ENCODE measurements at places on chromosomes 16 and 17.

GRCh38 chr17:15154618-15155017, 110.5 kb downstream of the PMP22 start:
- no peak for DNase-seq

- DNase-seq: no peak
These were observed 75.0 kb downstream of the RAP1GAP2 start for GRCh38 chr17:2871205-2871604.

- no peak for DNase-seq
These were observed 8.3 kb downstream of the MT2A start for GRCh38 chr16:56616608-56617211.

DNA sequence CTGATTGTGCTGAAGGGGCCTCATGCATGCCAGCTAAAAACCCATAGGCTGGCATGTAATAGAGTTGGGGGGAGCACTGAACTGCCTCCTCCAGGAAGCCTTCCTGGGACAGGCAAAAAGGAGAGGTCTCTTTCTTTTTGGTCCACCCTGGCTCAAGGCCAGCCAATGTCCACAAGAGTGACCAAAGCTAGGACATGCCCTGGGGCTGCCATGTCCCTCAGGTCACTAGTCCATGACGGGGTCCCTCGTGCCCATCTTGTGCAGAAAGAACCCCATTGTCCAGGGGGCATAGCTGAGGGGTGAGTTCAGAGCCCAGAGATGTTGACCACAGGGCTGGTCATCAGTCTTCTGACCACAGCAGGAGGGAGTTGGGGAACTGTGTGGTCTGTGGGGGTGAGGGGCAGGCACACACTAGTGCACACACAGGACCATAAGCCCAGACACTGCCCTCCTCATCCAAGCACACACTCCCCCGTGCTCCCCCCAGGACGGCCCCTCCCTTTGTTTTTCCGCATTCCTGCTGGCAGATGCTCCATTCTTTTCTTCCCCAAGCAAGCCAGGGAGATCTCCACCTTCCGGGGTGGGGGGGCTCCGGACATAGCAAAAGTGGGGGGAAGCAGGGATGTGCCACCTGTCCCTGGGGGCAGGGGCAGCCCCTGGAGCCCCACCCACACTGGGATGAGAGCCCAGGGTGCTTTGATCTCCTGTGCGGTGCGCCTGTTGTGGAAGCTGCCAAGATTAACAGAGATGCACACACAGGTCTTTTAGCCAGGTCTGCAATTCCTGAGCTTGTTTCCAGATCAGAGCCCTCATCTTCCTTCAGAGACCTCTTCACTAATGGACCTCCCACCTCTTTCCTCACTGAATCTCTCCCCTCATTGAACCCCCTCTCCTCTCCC, 25.2 kb upstream of the PHB1 start:
- DNase-seq: no peak

- DNase-seq: no peak
These were observed 1.4 kb upstream of the PRPSAP2 start for GRCh38 chr17:18856570-18856915.

GRCh38 chr16:73298562-73298961, 250.6 kb upstream of the ZFHX3 start:
- DNase-seq: no peak

Data from GM04503 (cell line).